ENCODE measurements at places on chromosomes 4 and X.
A peak's percentile ranks its signal among the peaks of the same experiment; 100 is the strongest.

DNA sequence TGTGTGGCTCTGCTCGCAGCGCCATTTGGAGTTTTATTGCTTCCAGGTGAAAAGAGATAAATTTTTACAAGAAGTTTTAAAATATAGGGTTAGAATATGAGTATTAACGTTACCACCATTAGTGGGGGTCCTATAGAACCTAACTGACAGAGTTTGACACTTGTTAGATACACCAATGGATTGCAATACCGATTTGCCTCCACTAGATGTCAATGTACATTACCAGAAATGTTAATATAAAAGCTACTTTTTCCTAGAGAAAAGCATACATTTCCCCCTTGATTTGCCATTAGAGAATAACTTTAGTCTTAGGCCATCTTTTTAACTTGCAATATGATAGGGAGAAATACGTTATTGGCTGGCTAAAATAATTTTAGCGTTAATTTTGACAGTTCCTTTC lies 108.4 kb downstream of the LINC00632 start:
- peak; percentile 19 for DNase-seq

DNA sequence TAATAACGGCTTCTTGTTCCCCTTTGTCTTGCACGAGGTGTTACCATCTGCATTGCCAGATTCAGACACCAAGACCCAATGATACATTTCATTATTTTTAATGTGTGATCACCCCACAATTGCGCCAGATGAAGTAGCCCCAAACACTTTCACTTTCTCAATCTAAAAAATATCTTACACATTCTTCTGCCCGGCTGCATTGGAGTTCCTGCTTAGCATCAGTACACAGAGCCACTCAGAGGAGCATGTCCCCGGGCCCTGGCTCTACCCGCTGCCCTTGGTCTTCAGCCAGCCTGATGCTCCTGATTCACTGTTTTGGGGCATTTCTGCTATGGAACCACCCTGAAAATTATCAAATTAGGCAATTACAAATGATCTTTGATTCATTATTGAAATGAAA lies 66.0 kb upstream of the TENM3 start:
- no peak for DNase-seq

GRCh38 chr4:47050761-47051725 lies 19.7 kb downstream of the GABRB1 start:
- no peak for DNase-seq

GRCh38 chrX:133171962-133172708 lies 46.0 kb downstream of the TFDP3 start:
- DNase-seq: peak; percentile 24
